ENCODE measurements at places on chromosomes 1 and 21.
A peak's percentile ranks its signal among the peaks of the same experiment; 100 is the strongest.

GRCh38 chr1:77498918-77499317 lies 183.5 kb downstream of the ZZZ3 start:
- DNase-seq, result no peak

DNA sequence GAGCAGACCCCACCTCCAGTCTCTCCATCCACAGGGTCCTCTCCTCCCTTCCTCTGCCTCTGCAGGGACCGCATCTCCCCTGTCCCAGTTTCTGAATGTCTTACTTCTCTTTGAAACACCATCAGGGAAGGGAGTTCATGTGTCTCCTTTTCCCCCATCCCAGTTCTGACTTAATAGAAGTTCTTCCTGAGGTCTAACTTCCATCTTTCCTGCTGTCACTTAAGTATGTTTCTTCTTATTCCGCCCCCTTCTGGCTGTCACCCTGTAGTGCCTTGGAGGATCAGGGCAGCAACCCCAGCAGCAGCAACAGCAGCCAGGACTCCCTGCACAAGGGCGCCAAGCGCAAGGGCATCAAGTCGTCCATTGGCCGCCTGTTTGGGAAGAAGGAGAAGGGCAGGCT lies 29.3 kb downstream of the MYOG start:
- no peak for DNase-seq

GRCh38 chr1:43285269-43285990 lies at the start of gene C1orf210:
TSS of gene C1orf210 (minus strand) at chr1:43285581. CDS start at chr1:43283270, 2,311 bp downstream.
- DNase-seq, result peak; percentile 67

GRCh38 chr1:68324316-68324715 lies 92.0 kb upstream of the WLS start:
- DNase-seq, result no peak

GRCh38 chr1:55302972-55303371 lies 87.8 kb upstream of the USP24 start:
- no peak for DNase-seq

DNA sequence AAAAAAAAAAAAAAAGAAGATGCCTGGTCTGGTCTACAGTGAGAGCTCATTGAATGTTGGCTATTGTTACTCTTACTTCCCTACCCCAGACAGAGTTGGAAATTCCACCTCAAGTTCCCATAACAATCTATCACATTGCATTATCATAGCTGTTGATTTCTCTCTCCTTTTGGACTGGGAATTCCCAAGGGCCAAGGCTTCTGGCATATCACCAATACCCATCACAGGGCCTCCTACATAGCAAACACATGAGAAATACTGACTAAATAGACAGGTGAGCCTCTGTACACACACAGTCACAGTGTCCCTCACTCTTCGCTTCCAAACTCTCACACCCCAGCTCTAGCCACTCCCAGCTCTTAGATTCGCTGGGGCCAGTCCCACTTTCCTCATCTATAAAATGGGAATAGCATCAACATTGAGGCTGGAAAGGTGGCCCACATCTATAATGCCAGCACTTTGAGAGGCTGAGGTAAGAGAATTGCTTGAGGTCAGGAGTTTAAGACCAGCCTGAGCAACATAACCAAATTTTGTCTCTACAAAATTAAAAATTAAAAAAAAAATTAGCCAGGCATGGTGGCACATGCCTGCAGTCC lies 6.4 kb downstream of the PTAFR start:
- DNase-seq, result peak; percentile 39

- DNase-seq, result no peak
These were observed 55.1 kb downstream of the ATP2B4 start for GRCh38 chr1:203681739-203682138.

- no peak for DNase-seq
These were observed 518.7 kb downstream of the PTPRC start for GRCh38 chr1:199157494-199157893.

Data from LNCaP clone FGC (cell line).